ENCODE measurements at places on chromosomes 2 and 18. TPM values are rescaled to one million over a fixed set of nuclear protein-coding genes. Genes with fewer than 3 reads are reported as not detected.

The NCKAP5 gene
- 6.6 TPM for total RNA-seq

- DNase-seq: no peak
Observed at GRCh38 chr2:209577376-209578357, 153.8 kb downstream of the MAP2 start.

The RIF1 gene
- 62.9 TPM for total RNA-seq

- no peak for DNase-seq
Observed at GRCh38 chr2:101830146-101830545, 132.6 kb downstream of the MAP4K4 start.

GRCh38 chr2:226831266-226831665 is 4.6 kb upstream of the RHBDD1 start:
- DNase-seq: no peak

The C2orf80 gene
- not detected for total RNA-seq

GRCh38 chr2:85878719-85879370 is 9.9 kb downstream of the ST3GAL5 start:
- no peak for DNase-seq

The GNLY gene
- total RNA-seq: 5.9 TPM

GRCh38 chr2:107932488-107932887 is 53.8 kb upstream of the SLC5A7 start:
- no peak for DNase-seq

The METAP1D gene
- total RNA-seq: 11.5 TPM

DNA sequence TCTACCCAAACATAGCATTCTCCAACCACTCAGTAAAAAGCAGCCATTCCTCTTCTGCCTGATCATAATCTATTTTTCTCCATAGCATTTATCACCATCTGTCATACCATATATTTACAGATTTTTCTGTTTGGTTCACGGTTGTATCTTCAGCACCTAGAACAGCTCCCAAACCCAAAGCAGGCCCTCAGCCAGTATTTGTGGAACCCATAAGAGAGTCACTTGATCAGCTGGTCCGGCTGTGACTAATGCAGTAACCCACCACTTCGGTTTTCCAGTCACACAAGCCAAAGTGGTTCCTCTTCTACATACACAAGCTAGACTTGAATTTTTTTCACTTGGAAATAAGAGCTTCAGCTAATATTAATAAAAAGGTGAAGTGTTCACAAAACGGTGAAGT is 511.6 kb upstream of the CELF4 start:
- DNase-seq: no peak

- DNase-seq: no peak
Observed at GRCh38 chr18:63313396-63313917, 6.1 kb downstream of the BCL2 start.

DNA sequence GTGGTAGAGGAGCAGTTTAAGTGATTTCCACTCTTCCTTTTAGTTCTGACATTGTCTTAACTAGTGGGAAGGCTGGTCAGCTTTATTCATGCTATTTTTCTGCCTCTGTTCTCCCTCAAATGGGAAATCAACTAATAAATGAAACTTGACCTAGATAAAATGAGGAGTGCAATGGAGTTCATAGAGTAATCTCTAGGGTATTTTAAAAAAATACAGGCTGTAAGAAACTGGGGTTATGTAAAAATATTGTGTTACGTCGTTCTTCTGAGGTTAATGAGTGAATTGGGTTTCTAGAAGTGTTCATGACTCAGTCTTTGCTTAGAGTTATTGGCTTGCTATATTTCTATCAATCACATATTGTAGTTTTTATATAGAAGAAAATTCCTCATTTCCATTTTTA is 734.5 kb downstream of the MBD2 start:
- no peak for DNase-seq

The ERFE gene
- not detected for total RNA-seq

- DNase-seq: no peak
Observed at GRCh38 chr2:12821656-12822055, 104.9 kb downstream of the TRIB2 start.

The RND3 gene
- total RNA-seq: 20.8 TPM

DNA sequence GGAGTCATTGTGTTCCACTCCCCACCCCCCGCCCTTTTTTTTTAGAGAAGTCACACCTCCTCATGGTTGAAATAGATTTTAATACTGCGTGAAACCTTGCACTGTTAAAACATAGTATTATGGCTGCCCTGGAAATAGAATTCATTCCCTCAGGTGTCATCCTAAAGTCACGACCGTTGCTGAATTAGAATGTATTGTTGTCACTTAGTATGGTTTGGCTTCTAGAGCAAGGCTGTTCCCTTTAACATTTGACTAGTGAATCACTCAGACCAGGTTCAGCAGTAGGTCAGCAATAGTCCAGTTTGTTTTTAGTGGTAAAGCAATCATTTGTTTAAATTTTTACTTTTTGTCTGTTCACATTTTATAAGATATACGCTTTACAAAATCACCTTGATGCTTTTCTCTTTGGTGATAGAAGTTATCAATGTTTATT is 1.2 kb downstream of the BABAM2 start:
- DNase-seq: no peak

DNA sequence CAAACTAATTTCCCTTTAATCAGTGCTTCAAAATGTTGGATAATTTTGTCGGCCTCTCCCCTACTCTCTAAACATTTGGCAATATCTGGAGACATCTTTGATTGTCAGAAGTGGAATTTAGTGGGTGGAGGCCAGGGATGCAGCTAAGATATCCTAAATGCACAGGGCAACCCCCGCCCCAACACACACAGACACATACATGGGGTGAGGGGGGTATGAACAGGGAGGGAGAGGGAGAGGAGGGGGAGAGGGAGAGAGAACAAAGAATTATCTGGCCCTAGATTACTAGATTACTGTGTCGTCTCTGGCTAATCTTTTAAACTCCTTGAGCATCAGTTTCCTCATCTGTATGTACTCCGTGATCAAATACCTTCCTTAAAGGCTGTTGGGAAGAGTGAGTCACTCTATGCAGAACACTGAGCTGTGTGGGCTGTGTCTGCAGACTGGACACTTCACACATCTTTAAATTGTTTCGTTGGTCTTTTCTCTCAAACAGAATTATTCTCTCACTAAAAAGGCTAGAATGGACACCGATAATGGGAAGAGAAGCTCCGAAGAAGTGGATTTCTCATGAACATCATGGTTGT is 2.9 kb downstream of the RNF149 start:
- DNase-seq: no peak

DNA sequence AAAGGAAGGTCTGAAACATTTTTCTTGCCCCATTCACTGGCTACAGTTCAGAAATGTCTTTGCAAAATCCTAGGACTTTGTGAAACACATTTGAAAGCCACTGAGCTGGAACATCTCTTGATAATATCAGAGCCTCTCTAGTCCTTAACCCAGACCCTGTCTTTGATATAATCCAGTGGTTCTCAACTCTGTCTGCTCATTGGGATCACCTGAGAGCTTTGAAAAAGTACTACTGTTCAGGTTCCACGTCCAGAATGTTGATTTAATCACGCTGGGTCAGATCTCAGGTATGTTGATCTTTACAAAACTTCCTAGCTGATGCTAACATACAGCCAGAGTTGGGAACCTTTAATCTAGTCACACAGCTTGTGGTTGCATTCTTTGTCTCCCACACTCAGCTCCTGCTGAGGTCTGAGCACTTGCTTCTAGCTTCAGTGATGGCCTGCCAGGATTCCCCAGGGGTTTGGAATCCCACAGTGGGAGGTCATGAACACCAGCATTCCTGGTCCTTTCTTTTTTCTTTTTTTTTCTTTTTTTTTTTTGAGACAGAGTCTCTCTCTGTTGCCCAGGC is 262.7 kb downstream of the SETBP1 start:
- no peak for DNase-seq

GRCh38 chr18:56661360-56662062 is 10.4 kb downstream of the WDR7 start:
- DNase-seq: no peak

DNA sequence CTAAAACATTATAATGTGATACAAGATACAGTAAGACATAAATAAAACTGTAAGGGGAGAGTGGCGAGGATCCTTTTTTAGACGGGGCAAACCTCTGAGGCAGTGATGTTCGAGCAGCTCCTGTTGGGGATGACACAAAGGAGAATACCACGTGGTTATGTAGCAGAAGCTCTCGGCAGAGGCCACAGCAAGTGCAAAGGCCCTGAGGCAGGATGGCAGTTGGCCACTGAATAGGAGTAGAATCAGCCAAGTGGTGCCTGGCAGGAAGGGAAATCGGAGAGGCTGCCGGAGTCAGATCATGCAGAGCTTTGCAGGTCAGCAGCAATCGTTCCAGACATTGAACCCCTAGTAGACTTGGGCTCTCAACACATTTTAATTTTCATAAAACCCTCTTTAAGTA is 19.1 kb downstream of the NOSTRIN start:
- DNase-seq: no peak

DNA sequence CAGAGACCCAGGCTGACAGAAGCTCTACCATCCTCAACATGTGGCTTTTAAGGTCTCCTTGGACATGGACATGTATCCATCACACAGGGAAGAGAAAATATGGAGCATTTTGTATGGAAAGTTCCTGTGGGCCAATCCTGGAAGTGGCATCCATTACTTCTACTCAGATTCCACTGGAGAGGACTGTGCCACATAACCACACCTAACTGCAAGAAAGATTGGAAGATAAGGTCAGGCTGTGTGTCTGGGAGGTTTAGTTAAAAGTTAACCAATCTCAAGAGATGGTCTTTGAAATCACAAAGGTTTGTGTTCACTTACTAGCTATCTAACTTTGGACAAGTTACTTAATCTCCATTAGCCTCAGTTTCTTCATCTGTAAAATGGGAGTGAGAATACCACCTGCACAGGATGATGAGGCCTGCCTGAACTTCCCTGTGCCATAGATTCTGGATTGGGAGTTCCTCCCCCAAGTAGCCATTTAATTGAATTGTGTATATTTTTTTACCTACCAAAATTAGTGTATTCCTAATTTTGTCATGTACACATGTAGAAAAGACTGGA is 3.9 kb upstream of the ABCB11 start:
- no peak for DNase-seq

DNA sequence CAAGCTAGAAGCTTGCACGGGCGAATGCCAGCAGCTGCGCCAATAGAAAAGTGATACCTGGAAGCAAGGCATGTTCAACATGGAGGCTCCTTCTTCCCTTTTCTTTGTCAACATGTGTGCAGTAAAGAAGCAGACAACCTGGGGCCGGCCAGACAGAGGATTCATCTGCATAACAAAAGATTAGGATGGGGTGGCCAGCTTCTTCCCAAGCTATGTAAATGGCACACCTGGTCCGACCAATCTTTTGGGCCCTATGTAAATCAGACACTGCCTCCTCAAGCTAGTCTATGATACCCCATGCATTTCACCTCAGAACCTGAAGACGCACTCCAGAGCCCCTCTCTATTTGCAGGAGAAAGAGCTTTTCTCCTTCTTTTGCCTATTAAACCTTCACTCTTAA is 66.4 kb upstream of the TGFA start:
- DNase-seq: no peak

DNA sequence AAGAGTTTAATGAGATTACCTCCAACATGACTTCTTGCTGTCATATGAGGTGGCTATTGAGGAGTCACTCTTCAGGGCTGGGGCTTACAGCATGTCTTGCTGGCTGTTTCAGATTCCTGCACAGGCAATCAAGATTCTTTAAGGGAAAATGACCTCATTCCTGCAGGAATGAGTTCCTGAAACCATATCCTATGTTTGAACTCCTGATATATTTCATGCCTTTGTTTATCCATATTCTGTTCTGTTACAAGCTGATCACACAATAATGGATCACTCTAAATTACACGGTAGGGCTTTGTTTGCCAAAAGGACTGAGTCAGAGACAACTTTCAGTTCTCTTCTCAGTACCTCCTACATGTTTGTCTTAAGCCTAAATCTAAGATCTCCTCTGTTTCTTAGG is 879.8 kb upstream of the PIK3C3 start:
- no peak for DNase-seq

GRCh38 chr2:233075141-233075965 is 15.2 kb downstream of the INPP5D start:
- DNase-seq: peak; percentile 0

- no peak for DNase-seq
Observed at GRCh38 chr2:163210430-163210918, 371.9 kb upstream of the KCNH7 start.

DNA sequence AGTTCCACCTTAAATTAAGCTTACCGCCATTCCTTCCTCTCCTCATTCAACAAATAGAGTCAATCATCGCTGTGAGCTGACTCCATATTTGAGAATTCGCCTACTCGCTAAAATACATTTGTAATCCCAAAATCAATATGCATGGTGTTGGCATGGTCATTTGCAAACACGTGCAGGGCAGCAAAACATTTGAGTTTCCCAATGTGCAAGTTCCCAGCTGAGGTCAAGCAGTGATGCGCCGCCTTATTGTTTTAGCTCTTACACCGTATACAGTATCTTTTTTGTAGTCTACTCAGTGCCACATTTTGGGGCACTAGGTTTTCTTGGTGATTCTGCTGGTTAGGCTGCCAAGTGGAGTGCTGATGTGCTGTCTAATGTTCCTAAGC is 73.3 kb upstream of the MGAT4A start:
- DNase-seq: no peak

The NT5C1B gene
- total RNA-seq: not detected

- DNase-seq: no peak
Observed at GRCh38 chr18:59279722-59280121, 6.5 kb upstream of the RAX start.

DNA sequence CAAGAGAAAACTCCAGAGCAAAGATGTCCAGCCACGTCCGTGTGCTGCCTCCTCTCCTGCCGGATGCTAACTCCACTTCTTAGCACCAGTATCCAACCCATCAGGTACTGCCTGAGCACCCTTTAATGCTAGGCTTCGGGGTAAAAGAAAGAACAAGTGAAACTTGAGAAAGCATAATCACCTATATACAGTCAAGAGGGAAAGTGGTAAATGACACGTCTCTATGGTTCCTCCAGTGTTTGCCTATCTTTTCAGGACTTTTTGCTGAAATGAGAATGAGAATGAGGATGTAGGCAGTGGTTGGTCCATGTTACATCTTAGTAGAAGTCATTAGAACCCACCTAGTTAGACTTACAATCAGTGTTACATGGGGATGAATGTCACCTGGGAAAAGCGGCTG is 47.9 kb downstream of the EPHA4 start:
- DNase-seq: no peak

DNA sequence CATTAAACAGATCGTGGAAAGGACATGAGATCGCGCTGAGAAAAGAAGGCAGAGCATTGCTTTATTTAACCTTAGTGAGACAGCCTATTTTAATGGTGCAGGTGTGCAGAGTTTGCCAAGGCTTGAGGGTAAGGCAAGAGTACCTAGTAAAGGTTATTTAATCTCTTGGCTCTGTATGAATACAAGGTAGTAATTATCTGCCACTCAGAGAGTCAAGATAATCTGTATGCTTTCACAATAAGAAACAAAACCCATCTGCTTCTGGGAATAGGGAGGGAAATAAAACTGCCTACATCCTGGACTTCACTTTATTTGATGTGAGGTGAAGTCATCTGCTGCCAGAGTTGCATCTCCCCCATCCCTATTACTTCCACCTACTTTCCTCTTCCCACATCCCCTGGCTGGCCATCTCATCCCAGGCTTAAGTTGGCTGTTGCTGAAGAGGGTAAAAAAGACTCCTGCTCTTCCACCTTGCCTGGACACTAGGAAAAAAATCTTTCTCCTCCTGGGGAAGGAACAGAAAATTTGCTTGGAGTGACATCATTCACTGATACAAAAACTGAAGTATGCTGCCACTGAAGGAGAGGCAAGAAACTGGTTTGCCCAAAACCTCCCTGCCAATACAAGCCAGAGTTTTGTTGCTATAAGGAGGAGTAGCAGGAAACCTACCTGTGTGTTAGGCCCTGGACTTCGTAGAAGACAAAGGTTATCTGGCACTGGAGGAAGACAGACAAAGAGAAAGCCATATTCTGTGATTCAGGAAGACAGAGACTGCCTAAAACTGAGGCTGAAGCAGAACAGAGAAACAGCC is 35.8 kb upstream of the ARHGAP25 start:
- DNase-seq: no peak

The ONECUT2 gene
- total RNA-seq: not detected

The RAPGEF4 gene
- total RNA-seq: 26.2 TPM

The ERICH2 gene
- total RNA-seq: 2.2 TPM
